Peyer's patch (tissue), 4 donors: ENCODE measurements at places on chromosomes 1 and 21.

GRCh38 chr21:36968414-36968813 lies 1.9 kb upstream of the HLCS start:
- H3K27me3 ChIP-seq: no peaks in the 10 kb centered on the region
- no peak for DNase-seq
- no peak overlapping the region for H3K27ac ChIP-seq
- H3K36me3 ChIP-seq: no peaks in the 10 kb centered on the region
- H3K4me1 ChIP-seq: no peaks in the 10 kb centered on the region
- no peak overlapping the region for H3K4me3 ChIP-seq

DNA sequence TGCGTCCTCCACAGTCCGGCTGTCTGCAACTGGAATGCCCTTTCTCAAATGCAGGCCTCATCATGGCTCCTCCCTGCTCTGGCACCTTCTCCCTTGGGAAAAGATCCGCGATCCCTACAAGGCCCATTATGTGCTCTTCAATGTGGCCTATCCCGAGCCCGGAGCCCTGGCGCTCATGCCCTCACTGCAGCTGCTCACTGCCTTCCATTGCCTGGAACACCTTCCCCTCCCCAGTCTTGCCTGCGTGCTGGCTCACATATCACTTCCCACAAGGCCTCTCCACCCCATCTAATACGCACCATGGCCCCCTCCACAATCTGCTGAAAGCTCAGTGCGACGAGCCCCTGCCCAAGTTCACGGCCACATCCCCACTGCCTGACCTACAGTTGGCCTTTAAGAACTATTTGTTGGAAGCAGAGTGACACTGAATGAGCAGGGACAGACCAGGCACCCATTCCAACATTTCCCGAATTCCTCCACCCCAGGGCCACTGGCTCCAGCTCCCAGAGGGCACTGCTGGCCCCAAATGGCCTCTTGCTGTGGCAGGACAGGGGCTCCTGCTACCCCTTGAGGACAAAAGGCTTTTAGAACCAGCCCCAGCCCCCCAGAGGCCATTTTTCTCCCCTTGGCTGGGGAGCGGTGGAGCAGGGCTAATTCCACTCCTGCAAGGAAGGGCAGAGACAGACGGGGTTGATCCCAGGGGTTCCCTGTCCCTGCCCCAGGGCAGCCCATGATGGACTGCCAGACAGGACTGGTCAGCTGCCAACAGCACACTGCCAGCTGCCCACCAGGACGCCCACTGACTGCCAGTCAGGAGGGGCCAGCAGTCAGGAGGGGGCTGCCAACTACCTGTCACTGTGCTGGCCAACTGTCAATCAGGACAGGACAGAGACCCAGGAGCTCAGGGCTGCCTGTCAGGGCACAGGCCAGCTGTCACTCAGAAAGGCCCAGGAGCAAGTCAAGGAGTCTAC lies 64.8 kb downstream of the DHRS3 start:
- no peak for DNase-seq
- no peaks in the 10 kb centered on the region for H3K27me3 ChIP-seq
- no peak overlapping the region for H3K4me3 ChIP-seq
- peak overlapping the region; percentile 48 for H3K27ac ChIP-seq
- H3K4me1 ChIP-seq: no peaks in the 10 kb centered on the region

DNA sequence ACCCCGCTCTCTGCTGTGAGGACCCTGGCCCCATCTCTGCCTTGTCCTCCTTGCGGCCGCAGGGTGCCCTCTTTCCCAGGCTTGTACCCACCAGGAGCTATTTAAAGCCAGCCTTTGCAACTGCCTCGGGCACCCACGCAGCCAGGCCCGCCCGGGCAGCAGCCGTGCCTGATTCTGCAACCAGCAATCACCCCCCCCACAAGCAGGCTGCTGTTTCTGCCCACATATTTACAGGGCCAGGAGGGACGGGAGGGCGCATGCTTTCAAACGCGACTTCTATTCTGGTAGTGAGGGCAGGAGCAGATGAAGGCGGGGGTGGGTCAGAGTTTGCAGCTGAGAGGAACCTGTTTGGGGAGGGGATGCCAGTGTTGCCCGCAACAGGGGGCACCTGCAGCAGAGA lies 13.6 kb downstream of the GABRD start:
- no peak overlapping the region for H3K4me3 ChIP-seq
- no peak for DNase-seq
- H3K27ac ChIP-seq: no peak overlapping the region
- no peaks in the 10 kb centered on the region for H3K27me3 ChIP-seq
- H3K4me1 ChIP-seq: no peaks in the 10 kb centered on the region
- H3K36me3 ChIP-seq: no peaks in the 10 kb centered on the region

DNA sequence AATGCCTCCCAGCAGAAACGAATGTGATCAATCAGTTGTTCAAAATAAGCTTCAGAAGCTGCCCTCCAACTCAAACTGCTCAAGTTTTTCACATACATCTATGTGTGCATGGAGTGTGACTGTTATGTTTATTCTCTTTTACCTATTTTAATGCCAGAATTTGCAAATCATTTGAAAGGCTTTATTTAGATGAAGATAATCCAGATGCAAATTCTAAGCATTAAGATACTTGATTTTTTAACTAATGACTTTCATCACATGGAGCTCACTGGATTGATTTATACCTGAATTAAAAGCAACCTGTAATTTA lies 69.5 kb downstream of the PLD5 start:
- H3K36me3 ChIP-seq: no peaks in the 10 kb centered on the region
- no peak overlapping the region for H3K4me3 ChIP-seq
- no peaks in the 10 kb centered on the region for H3K27me3 ChIP-seq
- H3K27ac ChIP-seq: no peak overlapping the region
- no peak for DNase-seq

GRCh38 chr1:107359472-107360241 lies 218.8 kb downstream of the NTNG1 start:
- H3K27me3 ChIP-seq: no peaks in the 10 kb centered on the region
- H3K4me1 ChIP-seq: no peaks in the 10 kb centered on the region
- H3K4me3 ChIP-seq: no peak overlapping the region
